Jurkat, Clone E6-1 (cell line): ENCODE measurements at places on chromosomes 5 and 9.

- DNase-seq = no peak
These were observed 197.9 kb upstream of the ADAMTS16 start for GRCh38 chr5:4941957-4942830.

DNA sequence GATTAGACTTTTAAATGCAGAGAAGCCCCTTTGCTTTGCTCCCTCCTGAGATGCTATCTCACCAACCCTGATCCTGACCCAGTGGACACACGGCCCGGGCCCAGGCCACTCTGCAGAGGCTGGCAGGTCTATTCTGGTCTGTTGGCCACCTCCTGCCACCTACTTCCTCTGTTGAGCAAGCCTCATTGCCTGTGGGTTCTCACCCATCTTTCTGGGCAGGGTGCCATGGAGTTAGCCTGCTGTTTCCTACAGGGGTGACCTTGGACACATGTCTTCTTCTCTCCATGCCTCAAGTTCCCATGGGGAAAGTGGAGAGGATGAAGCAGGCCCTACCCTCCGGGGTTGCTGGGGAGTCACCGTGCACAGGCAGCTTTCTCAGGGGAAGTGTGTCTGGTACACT lies 266.2 kb upstream of the IRX1 start:
- no peak for DNase-seq

DNA sequence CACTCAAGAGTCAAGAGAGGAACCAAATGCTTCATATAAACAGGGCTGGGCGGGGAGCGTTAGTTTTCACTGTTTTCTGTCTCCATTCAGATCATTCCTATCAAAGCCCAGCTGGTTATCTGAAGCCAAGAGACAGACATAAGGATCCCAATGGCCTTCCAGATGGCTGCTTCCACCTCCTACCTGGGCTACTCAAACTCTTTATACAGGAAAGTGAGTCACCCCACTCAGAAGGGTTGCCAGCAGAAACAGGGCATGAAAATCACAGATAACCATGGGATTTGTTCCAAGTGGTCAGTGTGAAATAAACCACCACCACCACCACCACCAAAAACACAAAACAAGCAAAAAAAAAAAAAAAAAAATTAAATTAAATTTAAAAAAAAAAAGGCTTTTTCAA lies 5.5 kb downstream of the PRSS3 start:
- DNase-seq = no peak

DNA sequence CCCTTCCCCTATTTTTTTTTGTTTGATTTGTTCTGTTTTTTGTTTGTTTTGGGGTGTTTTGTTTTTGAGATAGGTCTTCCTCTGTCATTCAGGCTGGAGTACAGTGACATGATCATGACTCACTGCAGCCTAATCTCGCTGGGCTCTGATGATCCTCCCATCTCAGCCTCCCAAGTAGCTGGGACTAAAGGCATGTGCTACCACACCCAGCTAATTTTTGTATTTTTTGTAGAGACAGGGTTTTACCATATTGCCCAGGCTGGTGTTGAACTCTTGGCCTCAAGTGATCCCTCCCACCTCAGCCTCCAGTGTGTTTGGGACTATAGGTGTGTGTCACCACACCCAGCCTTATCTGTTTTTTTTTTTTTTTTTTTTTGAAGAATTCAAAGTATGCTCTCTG lies 605.4 kb downstream of the DNAH5 start:
- DNase-seq = no peak

DNA sequence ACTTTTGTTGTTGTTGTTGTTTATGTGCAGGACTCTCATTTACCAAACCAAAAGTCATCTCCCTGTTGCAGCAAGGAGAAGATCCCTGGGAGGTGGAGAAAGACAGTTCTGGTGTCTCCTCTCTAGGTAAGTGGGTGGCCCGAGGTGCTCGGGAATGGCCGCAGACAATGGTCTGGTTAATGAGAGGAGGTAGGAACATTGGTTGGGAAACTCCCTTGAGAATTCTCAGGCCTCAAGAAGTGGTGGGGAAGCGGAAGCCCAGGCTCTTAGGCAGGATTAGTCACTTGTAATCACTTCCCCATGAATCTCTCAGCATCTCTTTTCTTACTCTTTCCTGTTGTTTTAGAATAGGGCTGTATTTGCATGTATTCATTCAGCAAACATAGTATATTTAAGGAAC lies 7.2 kb downstream of the ZNF354B start:
- no peak for DNase-seq

DNA sequence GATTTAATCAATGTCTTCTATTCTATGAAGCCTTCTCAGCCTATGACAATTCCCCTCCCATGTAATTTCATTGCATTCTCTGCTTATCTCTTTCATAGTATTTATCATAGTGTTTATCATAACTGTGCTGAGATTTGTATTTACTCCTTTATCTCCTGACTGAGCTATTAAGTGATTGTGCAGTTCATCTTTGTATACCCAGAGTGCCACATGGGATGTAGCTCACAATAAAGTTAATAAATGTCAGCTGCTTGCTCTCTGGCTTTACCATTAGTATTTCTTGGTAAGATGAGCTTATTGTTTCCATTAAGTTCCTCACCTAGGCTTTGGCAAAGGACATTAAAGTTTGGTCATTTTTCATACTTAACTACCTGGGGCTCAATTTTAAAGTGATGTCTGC lies 275.1 kb upstream of the MPDZ start:
- no peak for DNase-seq

DNA sequence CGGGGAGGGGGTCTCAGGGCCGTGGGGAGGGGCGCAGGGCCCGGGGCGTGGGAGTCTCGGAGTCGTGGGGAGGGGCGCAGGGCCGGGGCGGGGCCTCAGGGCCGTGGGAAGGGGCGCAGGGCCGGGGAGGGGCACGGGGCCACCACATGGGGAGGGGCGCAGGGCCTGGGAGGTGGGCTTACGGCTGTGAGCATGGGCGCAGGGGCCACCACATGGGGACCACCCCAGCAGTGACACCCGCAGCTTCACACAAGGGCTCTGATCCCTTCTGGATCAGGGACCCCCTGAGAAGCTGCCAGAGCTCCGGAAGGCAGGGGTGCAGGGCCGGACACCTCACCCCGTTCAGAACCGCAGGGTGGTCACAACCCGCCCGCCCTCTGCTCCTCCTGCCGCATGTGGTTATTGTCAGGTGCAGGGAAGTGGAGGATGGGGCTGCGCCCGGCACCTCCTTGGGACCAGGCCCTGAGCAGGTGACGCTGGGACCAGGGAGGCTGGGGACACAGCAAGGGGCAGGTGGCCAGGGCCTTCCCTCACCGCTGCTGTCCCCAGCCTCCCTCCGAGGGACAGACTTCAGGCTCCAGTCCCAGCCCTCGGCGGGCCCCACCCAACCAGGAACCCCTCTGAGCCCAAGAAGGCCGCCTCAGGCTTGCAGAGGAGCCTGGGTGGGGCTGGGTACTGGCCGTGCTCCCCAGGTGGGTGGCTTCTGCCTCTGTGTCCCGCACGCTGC lies 53.7 kb downstream of the EXD3 start:
- DNase-seq = no peak

DNA sequence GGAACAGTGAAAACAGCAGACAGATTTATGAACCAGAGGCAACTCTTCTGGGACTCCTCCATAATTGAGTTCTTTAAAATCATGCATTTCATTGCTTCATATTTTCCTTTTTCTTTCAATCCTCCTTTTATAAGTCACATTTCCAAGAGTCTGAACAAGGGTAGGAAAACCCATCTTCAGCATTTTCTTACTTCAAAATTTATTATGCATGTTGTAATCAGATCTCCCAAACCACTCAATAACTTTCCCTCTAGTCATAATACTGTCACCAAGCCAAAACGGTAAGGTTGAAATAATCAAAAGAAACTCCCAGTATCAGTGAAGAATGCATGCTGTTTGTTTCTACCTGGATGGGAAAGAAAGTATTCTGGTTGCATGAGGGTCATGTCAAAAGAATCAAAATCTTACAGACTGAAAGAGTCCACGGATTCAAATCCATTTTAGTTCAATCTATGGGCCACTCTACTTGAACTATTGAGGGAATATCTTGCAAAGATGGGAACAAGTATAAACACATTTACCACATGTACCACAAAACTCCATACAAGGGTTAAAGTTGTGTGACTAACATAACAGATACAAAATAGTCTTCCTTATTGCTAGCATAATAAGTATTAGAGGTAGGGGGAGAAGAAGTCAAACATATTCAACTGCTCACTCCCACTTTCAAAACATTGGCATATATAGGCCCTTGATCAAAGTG lies 797.3 kb downstream of the MAT2B start:
- DNase-seq = no peak

DNA sequence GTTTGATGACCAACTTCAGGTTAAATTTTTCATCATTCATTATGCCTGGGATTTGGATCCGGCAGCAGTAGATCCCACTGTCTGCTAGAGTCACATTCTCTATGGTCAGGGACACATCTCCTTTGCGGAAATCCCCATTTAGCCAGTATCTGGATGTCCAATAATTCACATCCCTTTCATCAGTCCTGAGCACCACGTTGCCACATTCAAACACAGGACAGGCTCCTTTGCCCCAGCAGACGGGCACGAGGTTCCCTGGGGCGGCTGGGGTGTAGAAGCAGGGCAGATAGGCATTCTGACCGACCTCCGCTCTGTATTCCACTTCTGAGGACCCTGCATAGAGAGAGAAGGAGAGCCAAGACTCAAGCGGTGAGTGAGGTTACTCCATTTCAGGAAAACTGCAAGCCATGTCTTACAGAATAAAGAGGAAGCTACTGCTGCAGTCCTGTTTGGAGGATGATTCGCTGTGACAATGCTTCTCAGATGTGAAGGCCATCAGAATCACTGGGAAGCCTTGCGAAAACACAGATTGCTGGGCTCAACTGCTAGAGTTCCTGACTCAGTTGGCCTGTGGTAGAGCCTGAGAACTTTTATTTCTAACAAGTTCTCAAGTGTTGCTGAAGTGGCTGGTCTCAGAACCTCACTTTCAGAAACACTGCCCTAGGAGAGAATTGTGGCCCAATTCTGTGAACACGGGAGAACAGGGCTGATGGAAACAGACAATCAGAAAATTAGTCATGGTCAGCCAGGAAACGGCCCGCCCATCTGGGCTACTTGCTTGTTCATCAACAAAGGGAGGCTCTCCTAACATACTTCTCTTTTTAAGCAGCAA lies 2.0 kb downstream of the HAVCR2 start:
- no peak for DNase-seq

DNA sequence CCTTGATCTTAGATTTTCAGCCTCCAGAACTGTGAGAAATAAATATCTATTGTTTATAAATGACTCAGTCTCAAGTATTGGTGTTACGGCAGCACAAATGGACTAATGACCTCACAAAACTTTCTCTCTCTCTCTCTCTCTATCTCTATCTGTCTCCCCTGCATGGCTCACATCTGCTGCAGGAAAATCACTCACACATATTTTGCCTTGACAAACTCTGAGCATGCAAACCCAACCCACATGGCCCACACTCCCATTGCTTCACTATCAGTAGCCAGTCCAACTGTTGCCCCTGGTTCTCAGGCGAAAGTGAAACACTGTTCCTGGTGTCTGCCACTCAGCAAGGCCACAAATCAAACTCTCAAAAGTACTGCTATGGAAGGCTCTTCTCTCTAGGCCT lies 66.4 kb upstream of the PIK3R1 start:
- DNase-seq = no peak

GRCh38 chr5:8845296-8845695 lies 700.6 kb downstream of the SEMA5A start:
- DNase-seq = no peak

GRCh38 chr5:42944989-42945388 lies 95.1 kb downstream of the ANXA2R start:
- DNase-seq = no peak

GRCh38 chr5:76379316-76379715 lies 23.8 kb upstream of the IQGAP2 start:
- DNase-seq = no peak

DNA sequence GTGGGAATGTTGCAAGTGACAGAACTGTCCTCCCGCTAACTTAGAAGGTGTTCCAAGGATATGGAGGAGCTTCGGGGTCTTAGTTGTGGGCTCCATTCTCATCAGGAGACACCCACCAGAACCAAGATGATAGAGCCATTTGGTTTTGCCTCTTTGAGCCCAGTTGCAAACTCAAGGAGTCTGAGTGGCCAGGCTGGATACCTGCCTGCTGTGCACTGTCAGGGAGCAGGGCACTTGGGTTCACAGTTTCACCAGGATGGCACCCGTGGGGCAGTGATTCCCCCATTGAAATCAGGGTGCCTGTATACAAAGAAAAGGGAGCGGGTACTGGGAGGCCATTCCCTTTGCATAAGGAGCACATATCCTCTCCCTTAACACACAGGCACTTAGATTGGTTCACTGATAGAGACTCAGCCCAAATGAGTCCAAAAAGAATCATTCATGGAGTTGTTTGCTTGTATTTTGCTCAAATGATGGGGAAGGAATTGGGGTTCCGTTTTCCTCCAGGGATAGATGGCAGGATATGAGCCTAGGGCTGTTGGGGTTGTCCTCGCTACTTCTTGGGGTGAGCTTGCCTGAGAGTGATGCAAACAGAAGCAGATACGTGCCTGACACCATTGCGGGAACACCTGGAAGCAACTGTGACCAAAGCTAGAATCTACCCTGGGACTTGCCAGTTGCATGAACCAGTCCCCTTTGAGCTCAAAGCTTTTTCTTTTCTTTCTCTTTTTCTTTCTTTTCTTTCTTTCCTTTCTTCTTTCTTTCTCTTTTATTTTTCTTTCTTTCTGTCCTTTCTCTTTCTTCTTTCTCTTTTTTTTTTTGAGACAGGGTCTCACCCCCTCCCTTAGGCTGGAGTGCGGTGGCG lies 1.3 kb upstream of the PRR7 start:
- peak; percentile 77 for DNase-seq

GRCh38 chr5:98397081-98397480 lies 376.4 kb upstream of the RGMB start:
- DNase-seq = no peak

- DNase-seq = no peak
These were observed 434.1 kb downstream of the HCN1 start for GRCh38 chr5:45262061-45262590.

GRCh38 chr9:17829812-17830385 lies 251.0 kb downstream of the SH3GL2 start:
- DNase-seq = no peak

GRCh38 chr9:22343218-22343611 lies 103.4 kb upstream of the DMRTA1 start:
- DNase-seq = no peak

GRCh38 chr9:99345942-99346341 lies 123.9 kb downstream of the SEC61B start:
- DNase-seq = no peak

GRCh38 chr5:39712316-39713249 lies 287.8 kb upstream of the DAB2 start:
- DNase-seq = no peak

DNA sequence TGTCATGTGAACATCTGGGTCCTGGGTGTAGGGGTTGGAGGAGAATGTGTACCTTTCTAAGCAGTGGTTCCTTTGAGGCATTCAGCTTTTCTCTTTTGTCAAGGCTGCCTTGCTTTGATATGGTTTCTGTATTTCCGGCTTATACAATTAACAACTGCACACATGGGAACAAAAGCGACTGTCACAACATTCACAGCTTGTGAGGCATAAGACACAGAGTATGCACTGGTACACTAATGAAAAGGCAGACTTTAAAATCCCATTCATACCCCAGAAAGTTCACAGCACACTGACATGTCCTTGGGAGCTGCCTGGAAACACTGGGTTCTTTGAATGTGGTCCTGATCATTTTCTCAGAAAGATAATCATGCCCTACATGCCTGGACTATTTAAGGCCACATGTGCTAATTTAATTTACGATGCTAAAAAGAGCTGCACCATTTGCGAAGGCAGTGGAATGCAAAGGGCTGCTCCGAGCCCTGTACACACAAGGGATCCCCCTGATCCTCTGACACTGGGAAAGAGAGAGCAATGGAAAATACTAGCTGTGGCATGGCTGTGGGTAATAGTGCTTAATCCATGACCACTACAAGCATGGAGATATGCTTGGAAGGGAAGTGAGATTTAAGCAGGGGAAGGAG lies 131.8 kb downstream of the EFNA5 start:
- DNase-seq = peak; percentile 89
